Mesothelial cell of epicardium (in vitro differentiated cells): ENCODE measurements at places on chromosomes 5 and 9. TPM values are rescaled to one million over a fixed set of nuclear protein-coding genes. Genes with fewer than 3 reads are reported as not detected.

GRCh38 chr5:127518319-127518621 lies 830 bp downstream of the PRRC1 start:
- no peak for DNase-seq
- peak overlapping the region; percentile 93 for H3K27ac ChIP-seq
- peaks cover 26% of the 10 kb centered on the region for H3K36me3 ChIP-seq
- peaks cover 20% of the 10 kb centered on the region for H3K4me1 ChIP-seq

DNA sequence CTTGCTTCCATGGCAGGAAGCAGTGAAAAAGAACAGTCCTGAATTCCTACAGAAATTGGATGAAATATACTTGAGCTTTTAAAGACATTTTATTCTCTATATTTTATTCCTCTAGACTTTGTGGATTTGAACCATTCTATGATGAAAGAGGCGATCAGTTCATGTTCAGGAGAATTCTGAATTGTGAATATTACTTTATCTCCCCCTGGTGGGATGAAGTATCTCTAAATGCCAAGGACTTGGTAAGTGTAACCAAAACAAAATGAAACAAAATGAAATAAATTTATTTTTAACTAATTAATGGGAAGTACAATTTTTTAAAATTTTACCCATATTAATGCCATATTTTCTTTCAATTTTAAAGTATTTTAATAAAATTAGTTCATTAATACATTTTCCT lies 34.1 kb downstream of the STARD4 start:
- H3K27ac ChIP-seq, result no peak overlapping the region
- H3K36me3 ChIP-seq, result peaks cover 3% of the 10 kb centered on the region
- DNase-seq, result no peak
- H3K4me3 ChIP-seq, result no peak overlapping the region

The SRP19 gene
- 45.6 to 51.3 TPM (median 47.3 TPM) in 3 replicates for total RNA-seq

The PTRH1 gene
- 9.4 to 10.3 TPM (median 9.5 TPM) in 3 replicates for total RNA-seq

DNA sequence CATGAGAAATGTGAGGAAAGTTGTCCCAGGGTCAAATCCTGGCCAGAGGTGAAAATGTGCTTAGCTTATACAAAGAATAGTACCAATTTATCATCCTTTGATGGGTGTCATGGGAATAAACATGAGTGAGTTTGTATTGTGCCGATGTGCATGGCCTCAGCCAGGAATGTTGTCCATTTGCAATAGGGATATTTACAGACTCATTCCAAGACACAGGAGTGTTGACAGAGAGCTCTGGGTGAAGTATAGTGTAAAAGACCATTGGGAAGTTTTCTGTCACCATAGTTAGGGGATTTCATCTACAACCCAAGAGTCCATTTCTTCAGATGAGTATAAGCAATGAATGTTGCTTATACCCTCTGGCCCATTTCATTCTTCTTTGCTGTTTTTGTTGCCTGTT lies 160.1 kb downstream of the DMAC1 start:
- DNase-seq, result no peak
- no peak overlapping the region for H3K27ac ChIP-seq
- peaks cover 21% of the 10 kb centered on the region for H3K4me1 ChIP-seq
- no peaks in the 10 kb centered on the region for H3K27me3 ChIP-seq

- no peaks in the 10 kb centered on the region for H3K27me3 ChIP-seq
- no peak overlapping the region for H3K27ac ChIP-seq
- no peaks in the 10 kb centered on the region for H3K36me3 ChIP-seq
- peaks cover 25% of the 10 kb centered on the region for H3K4me1 ChIP-seq
These were observed 138.9 kb upstream of the KLF4 start for GRCh38 chr9:107628444-107628843.

- no peak for DNase-seq
- H3K4me3 ChIP-seq, result no peak overlapping the region
- peaks cover 2% of the 10 kb centered on the region for H3K4me1 ChIP-seq
- H3K36me3 ChIP-seq, result peaks cover 12% of the 10 kb centered on the region
- no peaks in the 10 kb centered on the region for H3K27me3 ChIP-seq
These were observed 29.7 kb downstream of the TEX10 start for GRCh38 chr9:100322954-100323536.

The EGFLAM gene
- total RNA-seq, result 6.8 to 7.1 TPM (median 7.1 TPM) in 3 replicates

- no peak overlapping the region for H3K4me3 ChIP-seq
- no peak for DNase-seq
- H3K36me3 ChIP-seq, result no peaks in the 10 kb centered on the region
- H3K27me3 ChIP-seq, result no peaks in the 10 kb centered on the region
- peak overlapping the region; percentile 82 for H3K27ac ChIP-seq
- H3K4me1 ChIP-seq, result peaks cover 18% of the 10 kb centered on the region
These were observed 43.3 kb upstream of the SSBP2 start for GRCh38 chr5:81794226-81794625.

- no peaks in the 10 kb centered on the region for H3K36me3 ChIP-seq
- no peaks in the 10 kb centered on the region for H3K4me1 ChIP-seq
- no peak for DNase-seq
These were observed 2378.4 kb upstream of the WWC1 start for GRCh38 chr5:165913059-165913458.

The GLDC gene
- total RNA-seq, result 1.0 to 2.0 TPM (median 1.5 TPM) in 3 replicates

GRCh38 chr5:175060257-175060656 lies 335.9 kb downstream of the MSX2 start:
- peaks cover 6% of the 10 kb centered on the region for H3K4me1 ChIP-seq
- H3K4me3 ChIP-seq, result peak overlapping the region; percentile 20
- H3K27ac ChIP-seq, result no peak overlapping the region
- no peaks in the 10 kb centered on the region for H3K36me3 ChIP-seq

- H3K36me3 ChIP-seq, result no peaks in the 10 kb centered on the region
- no peak for DNase-seq
- no peak overlapping the region for H3K4me3 ChIP-seq
- no peak overlapping the region for H3K27ac ChIP-seq
These were observed 158.7 kb downstream of the EBF1 start for GRCh38 chr5:158940977-158941376.

DNA sequence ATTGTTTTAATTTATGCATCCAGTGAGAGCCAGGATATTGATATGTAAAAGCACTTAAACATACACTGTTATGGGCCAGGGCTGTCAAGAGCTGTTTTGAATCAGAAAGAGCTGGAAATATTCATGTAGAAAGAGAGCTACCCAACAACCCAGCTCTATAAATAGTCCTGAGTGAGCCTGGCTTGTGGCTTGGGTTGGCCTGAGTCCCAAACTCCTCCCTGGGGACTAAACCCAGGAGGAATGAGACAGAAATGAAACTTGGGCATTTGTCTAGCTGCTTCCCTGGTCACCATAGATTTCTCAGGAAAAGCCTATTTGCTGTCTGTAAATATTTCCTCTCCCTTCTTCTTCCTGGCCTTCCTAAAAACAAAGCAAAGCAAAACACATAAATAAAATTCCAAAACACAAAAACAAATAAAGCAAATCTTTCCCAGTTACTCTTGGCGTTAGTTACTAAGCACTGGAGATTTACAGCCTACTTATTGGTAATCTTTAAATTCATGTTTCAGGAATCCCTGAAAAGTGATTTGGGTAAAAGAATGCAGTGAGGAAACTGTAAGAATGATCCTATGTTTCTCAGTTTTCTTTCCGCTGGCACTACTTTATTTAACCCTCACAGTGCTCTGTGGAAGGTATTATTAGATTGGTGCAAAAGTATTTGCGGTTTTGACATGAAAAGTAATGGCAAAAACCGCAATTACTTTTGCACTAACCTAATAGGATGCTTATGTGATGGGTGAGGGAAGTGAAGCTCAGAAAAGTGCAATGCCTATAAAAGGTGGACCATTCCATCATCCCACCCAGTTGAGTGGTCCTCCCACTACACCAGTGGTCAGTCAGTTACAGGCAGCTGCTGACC lies 111.8 kb downstream of the CARTPT start:
- DNase-seq, result no peak
- peaks cover 13% of the 10 kb centered on the region for H3K4me1 ChIP-seq
- H3K27me3 ChIP-seq, result no peaks in the 10 kb centered on the region
- peak overlapping the region; percentile 78 for H3K27ac ChIP-seq
- peak overlapping the region; percentile 5 for H3K4me3 ChIP-seq

DNA sequence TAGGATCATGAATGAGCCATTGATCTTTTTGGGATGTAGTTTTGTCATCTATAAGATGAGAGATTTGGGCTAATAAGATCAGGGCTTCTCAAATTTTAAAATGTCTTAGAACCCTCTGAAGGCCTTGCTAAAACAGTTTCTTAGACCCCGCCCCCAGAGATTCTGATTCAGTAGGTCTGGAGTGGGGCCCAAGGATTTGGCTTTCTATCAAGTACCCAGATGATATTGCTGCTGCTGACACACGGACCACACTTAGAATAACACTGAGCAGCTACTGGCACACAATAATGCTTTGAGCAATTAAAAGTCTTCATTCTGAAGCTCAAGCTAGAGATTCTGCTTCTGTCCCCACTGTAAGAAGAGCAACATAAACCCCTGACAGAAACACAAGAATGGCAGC lies 216.7 kb downstream of the SMARCA2 start:
- DNase-seq, result no peak
- H3K36me3 ChIP-seq, result peaks cover 3% of the 10 kb centered on the region
- H3K27ac ChIP-seq, result no peak overlapping the region
- H3K4me3 ChIP-seq, result no peak overlapping the region
- peaks cover 26% of the 10 kb centered on the region for H3K4me1 ChIP-seq
- H3K27me3 ChIP-seq, result no peaks in the 10 kb centered on the region

The C1QTNF2 gene
- total RNA-seq, result 1.3 to 1.8 TPM (median 1.4 TPM) in 3 replicates

The DRD1 gene
- total RNA-seq, result 0.34 to 0.54 TPM (median 0.40 TPM) in 3 replicates

DNA sequence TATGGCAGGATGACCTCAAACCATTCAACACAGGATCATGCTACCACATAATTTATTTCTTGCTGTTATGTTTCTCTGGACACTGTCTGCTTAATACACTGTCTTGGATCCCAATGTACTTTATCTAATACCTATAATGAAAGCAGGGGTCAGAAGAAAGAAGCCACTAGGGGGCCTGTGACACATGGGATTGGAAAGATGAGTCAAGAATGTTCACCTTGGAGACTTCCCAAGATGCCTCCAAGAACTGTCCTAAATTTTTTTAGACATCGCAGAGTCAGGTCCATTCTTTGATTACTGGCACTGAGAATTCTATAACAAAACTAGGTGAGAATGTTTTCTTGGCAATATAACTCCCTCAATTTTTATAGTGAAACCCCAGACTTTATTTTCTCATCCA lies 305.8 kb upstream of the SMARCA2 start:
- H3K4me1 ChIP-seq, result peaks cover 11% of the 10 kb centered on the region
- no peak overlapping the region for H3K27ac ChIP-seq
- no peaks in the 10 kb centered on the region for H3K36me3 ChIP-seq

DNA sequence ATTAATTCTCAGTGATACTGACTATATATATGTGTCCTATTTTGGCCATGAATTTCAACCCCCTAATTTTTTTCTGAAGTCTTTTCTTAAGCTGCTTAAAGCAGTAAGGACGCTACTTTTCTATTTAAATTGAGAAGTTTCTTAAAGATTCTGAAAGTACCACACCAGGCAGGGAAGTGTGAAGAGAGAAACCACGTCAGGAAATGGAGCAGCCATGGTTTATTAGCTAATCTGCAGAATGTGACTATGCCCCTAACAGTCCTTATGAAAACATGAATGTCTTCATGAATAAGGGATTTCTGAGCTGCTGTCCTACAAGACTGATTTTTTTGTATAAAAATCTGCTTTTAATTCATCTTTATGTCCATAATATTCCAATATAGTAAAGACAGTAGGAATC lies 1724.3 kb upstream of the C9orf72 start:
- no peaks in the 10 kb centered on the region for H3K27me3 ChIP-seq
- no peak overlapping the region for H3K27ac ChIP-seq
- H3K4me1 ChIP-seq, result no peaks in the 10 kb centered on the region
- H3K4me3 ChIP-seq, result no peak overlapping the region

- H3K27me3 ChIP-seq, result no peaks in the 10 kb centered on the region
- no peak overlapping the region for H3K4me3 ChIP-seq
- DNase-seq, result no peak
- no peak overlapping the region for H3K27ac ChIP-seq
- H3K4me1 ChIP-seq, result peaks cover 5% of the 10 kb centered on the region
These were observed 412.1 kb downstream of the TMEM38B start for GRCh38 chr9:106106396-106106795.

GRCh38 chr9:34311499-34312185 lies 17.4 kb downstream of the KIF24 start:
- H3K4me1 ChIP-seq, result peaks cover 13% of the 10 kb centered on the region
- no peaks in the 10 kb centered on the region for H3K27me3 ChIP-seq
- H3K36me3 ChIP-seq, result no peaks in the 10 kb centered on the region
- H3K4me3 ChIP-seq, result no peak overlapping the region
- no peak overlapping the region for H3K27ac ChIP-seq
- no peak for DNase-seq

DNA sequence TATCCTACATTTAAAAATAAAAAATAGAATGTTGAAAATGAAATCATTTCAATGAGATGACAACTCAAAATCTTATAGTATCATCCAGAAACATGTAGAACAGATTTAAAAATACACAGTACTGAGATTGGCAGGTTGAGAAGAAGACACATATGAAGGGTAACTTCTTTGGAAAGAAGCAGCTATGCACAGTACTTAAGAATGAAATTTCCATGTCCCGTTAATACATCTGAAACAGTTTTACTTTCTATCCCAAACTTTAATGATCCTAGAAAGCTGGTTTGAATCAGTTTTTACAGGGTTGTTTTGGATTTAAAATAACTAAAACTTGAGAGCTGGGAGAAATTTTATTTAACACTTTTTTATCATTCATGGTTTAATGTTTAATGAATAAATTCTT lies 36.0 kb upstream of the ARRDC3 start:
- H3K36me3 ChIP-seq, result no peaks in the 10 kb centered on the region
- DNase-seq, result no peak
- H3K27ac ChIP-seq, result no peak overlapping the region
- peaks cover 8% of the 10 kb centered on the region for H3K4me1 ChIP-seq
- H3K27me3 ChIP-seq, result no peaks in the 10 kb centered on the region

DNA sequence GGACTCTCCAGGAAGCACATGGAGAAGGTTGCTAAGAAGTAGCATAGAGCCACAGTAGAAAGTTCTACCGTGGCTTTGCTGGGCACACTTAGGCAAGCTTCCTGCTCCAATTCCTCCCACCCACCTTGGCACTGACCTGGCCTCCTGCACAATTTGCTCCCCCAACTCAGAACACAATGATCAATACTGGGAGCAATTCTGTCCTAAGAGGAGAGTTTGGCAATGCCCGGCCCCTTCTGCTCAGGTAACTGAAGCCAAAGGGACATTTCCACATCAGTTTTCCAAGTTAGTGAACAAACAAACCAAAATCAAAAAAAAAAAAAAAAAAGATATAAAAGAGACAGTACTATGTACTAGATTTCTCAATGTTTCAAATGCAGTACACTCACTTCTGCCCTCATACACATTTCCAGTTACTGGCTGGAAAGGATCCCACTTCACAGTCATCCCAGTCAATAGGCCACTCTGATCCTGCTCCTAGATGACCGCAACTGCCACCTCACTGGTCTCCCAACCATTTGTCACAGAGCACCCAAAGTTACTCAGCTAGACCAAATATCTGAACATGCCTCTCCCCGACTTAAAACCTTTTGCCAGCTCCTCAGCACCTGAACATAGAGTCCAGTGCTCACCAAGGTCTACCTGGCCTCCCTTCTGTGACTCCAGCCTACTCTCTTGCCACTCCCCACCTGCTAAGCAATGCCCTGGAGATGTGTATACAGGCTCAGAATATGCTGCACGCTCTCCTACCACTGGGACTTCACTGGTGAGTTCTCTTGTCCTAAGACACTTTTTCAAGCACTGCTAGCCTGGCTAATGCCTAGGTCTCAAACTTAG lies 21.3 kb downstream of the ABCA1 start:
- H3K4me1 ChIP-seq, result peaks cover 27% of the 10 kb centered on the region
- H3K4me3 ChIP-seq, result no peak overlapping the region
- no peak overlapping the region for H3K27ac ChIP-seq
- no peaks in the 10 kb centered on the region for H3K36me3 ChIP-seq
